Activated T-helper 9 cell treated with anti-CD3 and anti-CD28 coated beads, Interleukin-2, amount 50 U/mL, for 16 hours (primary cell): ENCODE measurements at places on chromosomes 4 and X.

DNA sequence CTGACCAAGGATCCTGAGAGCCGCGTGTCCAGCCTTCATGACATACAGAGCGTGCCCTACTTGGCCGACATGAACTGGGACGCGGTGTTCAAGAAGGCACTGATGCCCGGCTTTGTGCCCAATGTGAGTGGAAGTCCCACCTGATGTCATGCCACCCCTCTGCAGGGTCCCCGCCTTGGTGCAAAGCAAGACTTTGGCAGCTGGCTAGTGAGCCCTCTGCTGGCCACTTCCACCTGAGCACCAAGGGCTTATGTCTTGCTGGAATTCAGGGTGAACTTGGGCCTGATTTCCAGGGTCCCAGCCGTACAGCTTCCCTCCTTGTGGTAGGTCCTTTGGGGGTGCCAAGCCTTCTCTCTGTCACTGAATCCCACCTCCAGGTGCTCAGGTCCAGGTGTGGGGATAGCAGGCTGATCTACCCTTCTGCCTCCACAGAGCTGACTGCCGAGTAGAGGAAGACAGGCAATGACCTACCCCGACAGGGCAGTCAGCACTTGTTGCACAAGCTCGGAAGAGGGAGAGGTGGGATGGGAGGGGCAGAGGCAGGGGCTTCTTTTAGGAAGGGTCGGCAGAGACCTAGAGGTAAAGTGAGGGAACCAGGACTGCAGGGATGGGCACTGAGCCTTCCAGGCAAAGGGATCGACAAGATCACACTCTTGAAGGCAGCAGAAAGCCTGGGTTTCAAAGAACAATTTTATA is 248.1 kb downstream of the EVC2 start:
- DNase-seq: no peak

- DNase-seq: no peak
Measured at GRCh38 chr4:77003400-77003799, 53.8 kb downstream of the SEPTIN11 start.

- DNase-seq: peak; percentile 9
Measured at GRCh38 chrX:87900320-87900908, 382.8 kb downstream of the KLHL4 start.

DNA sequence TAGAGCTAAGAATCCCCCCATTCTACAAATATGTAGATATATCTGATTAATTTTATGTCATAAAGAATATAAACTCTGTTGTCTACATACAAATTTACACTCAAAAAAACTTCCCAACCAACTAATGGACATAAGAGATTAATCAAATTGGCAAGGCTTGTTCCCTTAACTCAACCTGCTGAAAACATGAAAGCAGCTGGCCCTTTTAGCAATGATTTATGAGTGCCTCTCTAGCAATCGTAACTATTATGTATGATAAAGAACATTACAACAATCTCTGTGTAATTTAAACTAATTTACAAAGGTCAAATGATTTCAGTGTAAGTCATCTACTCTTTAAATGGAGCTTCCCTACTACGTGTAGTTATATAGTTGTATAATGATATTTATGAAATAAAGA is 83.1 kb upstream of the FTHL17 start:
- no peak for DNase-seq

DNA sequence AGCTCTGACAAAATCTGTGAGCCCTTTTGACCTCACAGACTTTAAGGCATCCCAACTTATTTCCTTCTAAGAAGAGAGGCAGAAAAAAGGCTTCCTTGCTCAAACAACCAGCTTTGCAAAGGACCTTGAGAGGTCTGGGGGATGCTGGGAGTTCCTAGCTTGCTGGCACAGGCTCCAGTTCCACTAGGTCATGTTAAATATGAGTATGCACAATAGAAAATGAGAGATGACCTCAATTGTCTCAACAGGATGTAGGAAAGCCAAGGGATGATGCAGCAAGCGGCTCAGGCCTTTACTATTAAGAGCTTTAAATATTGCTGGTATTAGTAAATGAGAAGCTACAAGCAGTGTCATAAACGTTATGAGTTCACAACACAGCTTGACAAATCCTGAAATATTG is 13.3 kb upstream of the ZNF827 start:
- no peak for DNase-seq

DNA sequence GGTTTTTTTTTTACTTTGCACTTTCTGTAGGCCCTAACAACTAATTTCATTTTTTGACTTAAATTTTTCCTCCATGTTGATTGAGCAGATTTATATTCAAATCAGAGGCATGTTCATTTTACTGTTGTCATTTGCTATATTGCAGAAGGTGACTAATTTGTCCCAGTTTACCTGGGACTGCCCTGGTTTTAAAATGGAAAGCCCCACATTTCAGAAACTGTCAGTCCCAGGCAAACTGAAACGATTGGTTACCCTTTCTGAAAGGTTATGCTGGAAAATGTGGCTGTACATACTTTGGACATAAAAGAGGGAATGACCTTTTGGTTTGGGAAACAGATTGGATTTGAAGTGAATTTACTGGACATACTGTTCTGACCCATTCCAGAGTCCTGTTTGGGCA is 160.0 kb downstream of the SPCS3 start:
- no peak for DNase-seq

GRCh38 chr4:182862921-182863320 is 54.3 kb downstream of the DCTD start:
- DNase-seq: no peak

DNA sequence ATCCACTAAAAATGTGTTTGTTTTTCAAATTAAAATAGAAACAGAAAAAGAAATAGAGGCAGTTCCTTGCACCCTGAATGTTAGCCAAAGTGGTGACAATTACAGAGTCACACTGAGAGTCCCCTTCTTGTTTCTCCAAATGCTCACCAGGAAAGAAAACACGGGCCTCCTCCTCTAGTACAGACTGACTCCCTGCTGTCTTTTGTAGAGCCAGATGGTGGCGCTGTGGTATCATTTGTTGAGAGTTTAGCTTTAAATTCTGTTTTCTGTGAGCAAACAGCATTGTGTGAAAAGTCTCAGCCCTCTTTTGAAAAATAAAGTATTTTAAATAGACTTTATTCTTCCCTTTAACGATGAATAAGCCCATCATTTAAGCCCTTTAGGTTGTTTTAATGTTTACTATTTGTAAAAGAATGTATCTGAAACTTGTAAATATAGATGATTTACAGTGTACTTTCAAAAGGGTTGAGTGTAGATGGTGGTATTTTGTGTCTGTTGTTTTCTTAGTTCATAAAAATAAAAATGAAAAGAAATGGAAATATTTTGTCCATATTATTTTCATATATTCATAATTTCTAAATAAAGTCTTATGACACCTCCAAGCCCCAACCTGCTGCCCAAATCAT is 36.9 kb upstream of the ATOH1 start:
- no peak for DNase-seq

DNA sequence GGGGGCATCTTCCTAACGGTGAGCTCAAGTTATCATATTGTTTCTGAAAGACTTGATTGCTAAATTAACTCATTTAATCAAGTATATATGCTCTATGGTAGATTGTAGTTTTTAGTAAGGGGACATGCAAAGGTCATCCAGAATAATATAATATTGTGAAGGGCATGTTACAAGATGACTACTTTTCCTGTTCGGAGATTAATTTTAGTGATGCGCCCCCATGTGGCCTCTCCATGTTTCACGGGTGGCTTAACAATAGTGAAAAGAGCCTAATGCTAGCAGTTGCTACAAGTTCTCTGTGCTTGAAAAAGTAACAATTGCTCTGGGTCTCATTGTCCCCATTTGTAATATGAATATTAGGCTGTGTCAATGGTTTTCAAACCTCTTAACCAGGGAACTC is 12.2 kb downstream of the SMPX start:
- peak; percentile 8 for DNase-seq

DNA sequence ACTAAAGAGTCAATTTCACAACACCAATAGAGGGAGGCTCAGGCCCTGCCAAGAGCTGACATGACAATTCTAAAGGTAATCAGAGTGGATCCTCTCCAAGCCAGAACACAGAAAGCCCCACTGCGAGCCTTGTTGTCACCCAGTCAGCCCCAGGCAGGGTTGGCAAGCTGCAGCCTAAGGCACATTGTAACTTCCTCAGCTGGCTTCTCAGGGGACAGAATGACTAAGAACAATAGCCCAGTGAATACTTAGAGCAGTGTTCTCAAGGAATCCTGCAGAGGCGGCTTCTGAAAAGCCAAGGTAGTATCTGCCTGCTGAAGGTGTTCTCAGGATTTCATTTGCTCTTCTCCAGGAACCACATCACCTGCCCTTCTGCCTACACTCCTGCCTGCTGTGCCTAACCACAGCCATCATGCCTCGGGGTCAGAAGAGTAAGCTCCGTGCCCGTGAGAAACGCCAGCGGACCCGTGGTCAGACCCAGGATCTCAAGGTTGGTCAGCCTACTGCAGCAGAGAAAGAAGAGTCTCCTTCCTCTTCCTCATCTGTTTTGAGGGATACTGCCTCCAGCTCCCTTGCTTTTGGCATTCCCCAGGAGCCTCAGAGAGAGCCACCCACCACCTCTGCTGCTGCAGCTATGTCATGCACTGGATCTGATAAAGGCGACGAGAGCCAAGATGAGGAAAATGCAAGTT is at the start of gene MAGEB4:
MAGEB4 (plus strand) TSS at position 277 of the 692 bp plus-strand sequence; CDS start at position 413, 136 bp downstream.
- no peak for DNase-seq

DNA sequence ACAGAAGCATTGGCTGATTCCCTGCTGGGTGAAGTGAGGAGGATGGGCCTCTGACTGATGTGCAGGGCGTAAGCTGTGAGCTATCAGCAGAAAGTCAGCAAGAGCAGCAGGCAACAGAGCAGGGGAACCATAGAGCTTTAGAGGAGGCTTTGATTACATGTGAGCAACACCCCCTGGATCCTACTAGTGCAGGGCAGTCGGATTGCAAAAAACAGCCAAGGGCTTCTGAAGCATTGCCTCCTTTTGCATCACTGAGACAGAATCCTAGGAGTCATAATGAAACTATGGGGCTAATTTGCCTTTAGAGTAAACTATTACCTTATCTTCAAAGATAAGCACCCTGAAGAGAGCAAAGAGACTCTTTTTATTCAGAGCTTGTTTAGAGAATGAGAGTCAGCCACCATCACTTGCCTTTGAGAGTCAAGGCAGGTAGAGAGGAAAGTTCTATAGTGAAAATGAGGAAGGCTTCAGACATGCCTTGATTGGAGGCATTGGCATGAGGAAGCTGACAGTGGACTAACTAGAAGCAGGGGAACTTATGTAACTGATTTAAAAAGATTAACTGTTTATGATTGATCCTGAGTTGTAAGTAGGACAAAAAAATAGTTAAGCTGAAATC is 420.3 kb downstream of the PDHA2 start:
- DNase-seq: no peak

GRCh38 chr4:41504167-41504818 is 33.7 kb upstream of the LIMCH1 start:
- DNase-seq: no peak

GRCh38 chr4:175330236-175330635 is 412.1 kb downstream of the ADAM29 start:
- no peak for DNase-seq

GRCh38 chr4:8255698-8256441 is 13.7 kb upstream of the HTRA3 start:
- DNase-seq: no peak

DNA sequence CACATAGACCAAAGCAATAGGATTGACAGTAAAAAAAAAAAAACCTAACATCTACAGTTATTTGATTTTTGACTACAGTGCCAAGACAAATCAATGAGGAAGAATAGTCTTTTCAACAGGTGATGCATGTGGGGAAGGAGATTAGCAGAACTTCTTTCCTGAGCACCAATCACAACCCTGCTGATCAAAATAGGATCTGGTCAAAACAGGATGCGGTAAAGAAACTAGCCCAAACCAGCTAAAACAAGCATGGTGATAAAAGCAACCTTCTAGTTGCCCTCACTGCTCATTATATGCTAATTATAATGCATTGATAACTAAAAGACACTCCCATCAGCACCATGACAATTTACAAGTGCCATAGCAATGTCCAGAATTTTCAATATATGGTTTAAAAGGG is 667.5 kb downstream of the GRXCR1 start:
- DNase-seq: no peak

GRCh38 chr4:35250761-35251160 is 993.6 kb downstream of the ARAP2 start:
- DNase-seq: no peak

DNA sequence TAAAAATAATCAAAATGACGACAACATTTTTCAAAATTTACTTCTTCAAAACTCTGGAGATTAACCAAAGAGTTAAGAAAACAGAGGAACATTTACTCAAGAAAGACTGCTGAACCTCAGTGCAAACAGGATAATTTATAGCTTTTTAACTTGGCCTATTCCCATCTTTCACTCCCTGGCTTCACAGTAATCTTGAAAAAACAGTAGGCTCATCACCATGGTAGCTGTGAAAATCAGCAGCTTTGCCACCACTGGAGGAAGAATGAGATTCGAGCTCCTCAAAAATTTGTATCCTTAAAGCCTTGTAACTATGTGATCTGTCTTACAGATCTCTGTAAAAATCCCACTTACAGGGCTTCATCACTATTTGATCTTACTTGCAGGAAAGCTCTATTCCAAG is 447.7 kb upstream of the CTSO start:
- no peak for DNase-seq

DNA sequence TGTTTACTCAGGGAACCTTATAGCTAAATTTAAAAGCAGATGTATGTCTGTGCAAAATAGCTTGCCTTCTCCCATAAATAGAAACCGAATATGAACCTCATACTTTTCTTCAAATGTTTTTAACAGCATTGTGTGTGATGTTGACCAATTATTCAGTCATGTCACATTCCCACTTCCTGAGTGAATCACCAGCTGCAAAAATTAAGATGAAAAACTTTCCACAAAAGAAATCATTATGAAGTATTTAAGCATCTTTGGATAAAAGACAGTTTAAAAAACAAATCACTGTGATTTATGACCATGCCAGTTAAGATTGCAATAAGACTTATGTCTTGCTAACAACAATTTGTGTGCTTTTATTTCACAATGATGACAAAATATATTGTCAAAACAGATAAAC is 220.1 kb downstream of the PDGFC start:
- no peak for DNase-seq

- DNase-seq: no peak
Measured at GRCh38 chr4:7867191-7867590, 72.5 kb downstream of the AFAP1 start.

GRCh38 chrX:2863646-2864045 is 34.9 kb downstream of the GYG2 start:
- DNase-seq: no peak

- no peak for DNase-seq
Measured at GRCh38 chrX:96763608-96764007, 79.0 kb downstream of the DIAPH2 start.

GRCh38 chr4:88819818-88820697 is 122.4 kb upstream of the NAP1L5 start:
- DNase-seq: no peak
